ENCODE measurements at places on chromosomes 2 and 18.

- no peak for DNase-seq
Measured at GRCh38 chr2:127103243-127104165, 3.5 kb downstream of the BIN1 start.

DNA sequence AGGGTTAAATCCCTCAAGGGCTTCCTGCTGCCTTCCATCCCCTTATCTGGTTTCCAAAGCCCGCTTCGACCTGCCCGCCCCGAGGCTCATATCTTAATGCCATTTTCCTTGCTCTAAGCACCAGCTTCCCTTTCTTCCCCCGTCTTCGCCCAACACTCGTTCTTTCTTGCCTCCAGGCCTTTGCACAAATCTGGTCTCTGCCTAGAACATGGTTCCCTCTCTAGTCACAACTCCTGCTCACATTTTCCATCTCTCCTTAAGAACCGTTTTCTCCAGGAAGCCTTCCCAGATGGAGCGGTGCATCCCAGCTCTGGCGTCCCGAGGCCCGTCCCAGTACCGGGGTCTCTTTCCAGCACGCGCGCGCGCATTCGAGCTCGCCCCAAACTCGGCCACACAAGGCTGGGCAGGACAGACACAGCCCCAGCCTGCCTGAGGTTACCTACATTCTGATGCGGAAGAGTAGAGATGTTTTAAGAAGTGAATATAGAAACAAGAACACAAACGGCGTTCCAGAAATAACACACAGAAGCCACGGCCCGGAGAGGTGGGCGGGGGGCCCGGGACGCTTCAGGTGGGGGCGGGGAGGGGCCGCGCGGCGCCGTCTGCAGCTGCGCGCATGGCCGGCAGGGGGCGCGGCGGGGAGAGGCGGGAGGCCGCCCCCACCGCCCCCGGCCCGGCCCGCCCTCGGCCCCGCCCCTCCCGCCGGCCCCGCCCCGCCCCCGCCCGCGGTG lies at the start of gene DGKD:
TSS of gene DGKD (plus strand) at position 726 of the 731 bp plus-strand sequence. CDS start 25 bp downstream, outside the sequence.
- DNase-seq = peak; percentile 31

DNA sequence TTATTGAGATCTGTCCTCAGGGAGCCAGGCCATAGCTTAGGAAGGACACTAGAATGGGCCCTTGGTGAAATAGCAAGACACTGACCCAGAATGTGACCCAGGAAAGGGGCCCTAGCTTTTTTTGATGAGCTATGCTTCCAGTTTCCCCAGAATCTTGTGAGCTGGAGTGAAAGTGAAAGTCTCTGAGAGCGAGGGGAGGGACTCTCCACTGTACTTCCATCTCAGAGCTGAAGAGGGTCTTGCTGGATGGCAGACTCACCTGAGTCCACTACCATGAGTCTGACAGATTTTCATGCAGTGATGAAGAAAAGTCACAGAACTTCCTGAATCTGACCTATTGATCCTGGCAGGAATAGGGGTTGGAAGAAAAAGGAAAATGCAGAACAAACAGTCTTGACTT lies 3.1 kb downstream of the ARHGAP25 start:
- DNase-seq = no peak

DNA sequence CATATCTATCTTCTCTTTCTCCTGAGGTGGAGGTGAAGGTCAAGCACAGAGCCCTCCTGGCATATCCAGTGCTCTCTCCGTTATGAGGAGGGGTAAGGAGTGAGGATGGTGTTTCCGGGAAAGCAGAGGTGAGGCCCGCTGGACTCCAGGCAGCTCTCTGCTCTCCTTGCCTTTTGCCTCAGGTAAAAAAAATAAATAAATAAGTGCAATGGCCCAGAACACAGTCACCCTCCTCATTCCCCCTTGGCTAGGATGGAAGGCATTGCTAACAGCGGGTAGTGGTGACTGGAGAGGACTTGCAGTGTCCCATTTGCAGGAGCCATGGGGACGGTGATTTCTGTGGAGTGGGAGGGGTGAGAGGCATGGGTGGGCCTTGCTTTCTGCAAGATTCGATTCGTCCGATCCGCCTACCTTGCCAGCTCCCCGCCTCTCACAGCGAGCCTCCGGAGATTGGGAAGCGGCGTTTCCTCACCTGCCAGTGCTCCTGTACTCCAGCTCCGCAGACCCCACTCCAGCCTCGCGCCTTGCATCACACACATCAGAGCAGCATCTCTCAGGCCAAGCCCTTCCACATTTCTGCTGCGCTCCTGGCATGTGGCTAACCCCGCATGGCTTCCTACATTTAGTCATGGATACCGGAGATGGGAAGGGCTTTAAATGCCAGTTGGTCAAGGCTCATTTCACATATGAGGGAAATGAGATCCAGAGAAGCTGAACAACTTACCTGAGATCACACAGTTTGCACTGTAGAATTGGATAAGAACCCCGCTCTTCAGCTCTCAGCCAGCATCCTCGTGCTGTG lies 155.2 kb downstream of the VAPA start:
- DNase-seq = no peak

DNA sequence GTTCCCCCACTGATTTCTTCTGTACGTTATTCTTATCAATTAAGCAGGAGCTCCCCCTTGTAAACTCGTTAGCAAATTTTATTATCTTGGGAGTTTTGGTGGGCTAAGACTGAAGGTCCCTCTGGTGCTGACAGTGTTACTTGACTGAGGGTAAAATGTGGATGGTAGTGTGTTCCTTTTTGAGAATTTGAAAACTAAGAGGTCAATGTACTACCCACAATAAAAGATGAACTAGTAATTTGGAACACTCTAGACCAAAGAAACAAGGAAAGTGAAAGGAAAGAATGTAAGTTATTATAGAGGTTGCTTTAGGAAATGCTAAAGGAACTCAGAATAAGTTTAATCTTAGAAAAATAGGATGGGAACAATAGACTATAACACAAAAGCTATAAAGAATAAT lies 35.1 kb downstream of the YWHAQ start:
- DNase-seq = no peak

- no peak for DNase-seq
Measured at GRCh38 chr2:97656129-97656755, 7.6 kb downstream of the ACTR1B start.
